ENCODE measurements at places on chromosomes 11 and 22.

- no peak for DNase-seq
These were observed 190.2 kb downstream of the BUD13 start for GRCh38 chr11:116582571-116582970.

- no peak for DNase-seq
These were observed 9.1 kb downstream of the PIWIL4 start for GRCh38 chr11:94576306-94576705.

- DNase-seq = no peak
These were observed 34.4 kb downstream of the ARVCF start for GRCh38 chr22:19981961-19982920.

DNA sequence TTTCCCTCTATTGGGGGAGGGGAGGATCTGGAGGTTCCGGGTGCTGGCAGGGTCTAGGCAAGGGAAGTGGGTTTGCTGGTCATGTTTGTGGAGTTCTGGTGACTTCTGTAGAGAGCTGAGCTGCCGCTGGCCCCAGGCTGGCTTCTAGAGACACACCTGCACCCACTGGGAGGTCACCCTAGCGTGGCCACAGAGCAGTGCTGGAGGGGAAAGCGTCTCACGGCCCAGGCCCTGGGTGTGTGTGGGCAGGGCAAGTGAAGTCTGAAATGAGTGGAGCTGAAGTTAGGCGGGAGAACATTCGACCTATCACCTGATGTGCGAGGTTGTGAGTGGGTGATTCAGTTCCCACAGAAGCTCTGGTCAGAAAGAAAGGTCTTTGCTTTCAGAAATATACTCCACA lies 27.9 kb downstream of the SMIM38 start:
- no peak for DNase-seq

- DNase-seq = no peak
These were observed 729 bp downstream of the IL17RA start for GRCh38 chr22:17085277-17086181.

- DNase-seq = peak; percentile 19
These were observed 1330.2 kb downstream of the LRRC4C start for GRCh38 chr11:40129266-40129665.

- no peak for DNase-seq
These were observed 146.0 kb upstream of the TBCEL start for GRCh38 chr11:120877746-120878365.

GRCh38 chr22:44042249-44043218 lies 18.4 kb downstream of the PARVB start:
- peak; percentile 33 for DNase-seq

DNA sequence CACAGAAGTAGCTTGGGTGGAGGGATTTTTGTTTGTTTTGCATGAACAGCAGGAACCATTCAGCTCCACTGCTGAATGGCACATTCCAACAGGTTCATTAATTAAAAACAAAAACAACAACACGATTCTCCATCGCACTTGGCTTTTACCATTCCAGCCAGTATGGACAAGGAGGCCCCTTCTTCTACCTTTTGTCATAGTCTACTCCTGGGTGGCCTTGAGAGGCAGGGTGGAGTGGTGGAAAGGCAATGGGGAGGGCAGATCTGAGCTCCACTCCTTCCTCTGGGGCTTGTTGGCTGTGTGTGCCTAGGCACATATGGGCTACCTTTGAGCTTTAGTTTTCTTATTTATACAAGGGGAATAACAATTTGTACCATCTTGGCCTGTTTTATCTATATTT lies 4.8 kb downstream of the TIMP3 start:
- DNase-seq = no peak

DNA sequence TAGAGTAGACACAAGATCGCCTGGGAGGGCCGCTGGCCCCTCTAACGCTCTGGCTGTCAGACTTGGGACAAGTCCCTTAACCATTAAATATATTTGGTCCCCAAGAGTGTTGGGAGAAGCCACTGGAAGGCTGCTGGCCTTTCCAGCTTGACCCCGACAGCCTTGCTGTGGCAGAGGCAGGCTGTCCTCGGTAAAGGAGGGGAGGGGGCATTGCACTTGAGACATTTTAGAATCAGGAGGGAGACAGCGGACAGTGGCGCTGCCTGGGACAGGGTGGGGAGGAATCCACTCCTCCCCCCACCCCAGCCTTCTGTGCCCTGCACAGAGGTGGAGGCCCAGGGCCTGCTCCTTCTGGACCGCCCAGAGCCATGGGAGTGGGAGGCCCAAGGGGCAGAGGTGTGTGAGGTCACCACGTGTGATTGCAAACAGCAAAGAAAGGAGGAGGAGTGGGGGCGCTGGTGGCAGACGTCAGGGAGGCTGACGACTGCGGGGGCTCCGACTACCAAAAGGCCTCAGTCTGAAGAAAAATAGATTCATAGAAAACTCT lies 28.9 kb downstream of the APOL1 start:
- no peak for DNase-seq

DNA sequence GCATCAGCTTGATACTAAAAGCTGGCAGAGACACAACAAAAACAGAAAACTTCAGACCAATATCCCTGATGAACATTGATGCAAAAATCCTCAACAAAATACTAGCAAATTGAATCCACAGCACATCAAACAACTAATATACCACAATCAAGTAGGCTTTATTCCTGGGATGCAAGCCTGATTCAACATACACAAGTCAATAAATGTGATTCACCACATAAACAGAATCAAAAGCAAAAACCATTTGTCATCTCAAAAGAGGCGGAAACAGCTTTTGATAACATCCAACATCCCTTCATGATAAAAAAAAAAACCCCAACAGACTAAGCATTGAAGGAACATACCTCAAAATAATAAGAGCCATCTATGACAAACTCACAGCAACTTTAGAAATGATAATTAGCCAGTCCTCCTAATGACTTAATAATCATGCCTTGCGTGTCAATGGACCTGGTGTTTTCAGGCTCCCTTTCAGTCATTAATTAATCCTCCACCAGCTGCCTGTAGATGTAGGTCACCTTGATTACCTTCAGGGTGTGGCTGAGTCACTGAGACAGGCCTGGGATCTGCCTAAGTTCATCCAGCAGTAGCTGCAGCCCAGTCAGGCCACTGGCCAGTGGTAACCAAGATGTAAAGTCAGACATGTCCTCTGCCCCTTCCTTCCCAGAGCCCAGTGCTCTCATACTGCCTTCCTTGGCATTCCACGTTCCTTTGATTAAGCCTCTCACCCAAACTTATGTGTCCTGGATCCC lies 109.8 kb downstream of the EHF start:
- no peak for DNase-seq

- DNase-seq = no peak
These were observed 9.8 kb upstream of the NXPE4 start for GRCh38 chr11:114605370-114605769.
